Tibial nerve (tissue), 4 donors: ENCODE measurements at places on chromosomes 1 and 21.

GRCh38 chr1:202007805-202008489, 2.4 kb upstream of the ELF3 start:
- DNase-seq: no peak

DNA sequence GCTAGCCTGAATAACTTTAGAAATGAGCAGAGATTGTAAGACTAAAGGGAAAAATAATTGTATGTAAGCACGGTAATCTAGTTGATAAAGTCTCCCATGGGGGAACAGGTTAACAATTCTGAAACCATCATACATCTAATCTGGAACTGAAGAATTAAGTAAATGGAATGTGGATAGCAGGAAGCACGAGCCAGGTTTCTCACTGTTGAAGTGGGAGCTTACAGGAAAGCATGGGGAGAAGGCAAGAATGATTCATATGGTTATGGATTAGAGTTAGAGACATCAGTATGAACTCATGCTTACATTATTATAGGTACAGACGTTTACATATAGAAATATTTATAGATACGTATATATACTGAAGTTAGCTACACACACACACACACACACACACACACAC, 83.0 kb downstream of the LEPR start:
- no peak for DNase-seq

GRCh38 chr21:31838586-31839355, 34.0 kb upstream of the HUNK start:
- no peak for DNase-seq

DNA sequence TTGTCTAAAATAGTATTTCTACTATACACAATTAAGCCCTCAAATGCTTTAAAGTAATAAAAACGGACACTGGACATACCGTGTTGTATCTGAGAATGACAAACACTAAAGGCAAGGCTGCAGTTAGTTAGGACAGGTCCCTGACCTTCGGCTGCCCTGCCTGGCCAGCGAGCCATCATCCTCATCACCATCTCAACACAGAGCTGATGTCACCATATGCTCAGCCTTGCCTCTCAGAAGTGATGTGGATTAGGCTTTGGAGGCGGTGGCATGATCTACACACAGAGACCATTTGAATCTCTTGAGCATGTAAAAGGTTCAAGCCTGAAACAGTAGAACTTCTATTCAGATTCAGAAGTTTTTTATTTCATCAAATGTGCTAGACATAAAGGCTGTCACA, 244.7 kb downstream of the SDCCAG8 start:
- DNase-seq: no peak

- DNase-seq: no peak
Measured at GRCh38 chr1:15075175-15075574, 78.4 kb upstream of the TMEM51 start.

GRCh38 chr1:48676376-48676775, 100.3 kb downstream of the BEND5 start:
- DNase-seq: no peak

GRCh38 chr1:10920063-10920626, 92.3 kb upstream of the TARDBP start:
- DNase-seq: no peak
